Heart left ventricle (tissue), 16 donors: ENCODE measurements at places on chromosomes 5 and 9. TPM values are rescaled to one million over a fixed set of nuclear protein-coding genes. Genes with fewer than 3 reads are reported as not detected.

DNA sequence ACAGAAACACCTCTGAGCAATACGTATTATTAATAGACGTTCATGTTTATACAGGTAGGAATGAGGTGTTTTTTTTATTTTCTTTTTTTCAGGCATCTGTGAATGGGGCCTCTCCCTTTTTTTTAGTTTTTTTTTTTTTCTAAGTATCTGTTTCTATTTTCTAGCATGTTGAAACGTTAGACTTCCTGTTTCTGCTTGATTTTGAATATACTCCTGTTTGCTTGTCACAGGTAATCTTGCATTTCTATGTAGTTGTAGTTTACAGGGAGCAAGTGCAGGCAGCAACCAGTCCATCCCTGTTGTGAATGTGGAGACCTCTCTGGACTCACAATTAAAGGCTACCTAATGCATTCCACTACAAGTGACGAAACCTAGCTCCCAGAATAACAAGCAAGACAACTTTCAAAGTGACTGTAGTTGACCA is 22.8 kb upstream of the TNFAIP8 start:
- H3K4me3 ChIP-seq: peak overlapping the region; percentile 43
- no peaks in the 10 kb centered on the region for H3K36me3 ChIP-seq
- DNase-seq: no peak

- no peaks in the 10 kb centered on the region for H3K36me3 ChIP-seq
- H3K4me1 ChIP-seq: peaks cover 13% of the 10 kb centered on the region
Observed at GRCh38 chr5:123120197-123120596, 31.2 kb downstream of the PRDM6 start.

GRCh38 chr9:115232181-115232774 is 114.3 kb upstream of the TNC start:
- no peaks in the 10 kb centered on the region for H3K4me1 ChIP-seq
- H3K36me3 ChIP-seq: no peaks in the 10 kb centered on the region
- DNase-seq: no peak
- H3K4me3 ChIP-seq: no peak overlapping the region
- H3K27ac ChIP-seq: no peak overlapping the region
- H3K27me3 ChIP-seq: no peaks in the 10 kb centered on the region

- H3K27me3 ChIP-seq: no peaks in the 10 kb centered on the region
- H3K4me3 ChIP-seq: no peak overlapping the region
- no peak overlapping the region for H3K27ac ChIP-seq
- no peak for DNase-seq
- peaks cover 22% of the 10 kb centered on the region for H3K4me1 ChIP-seq
Observed at GRCh38 chr9:34249274-34249673, 70.4 kb downstream of the UBAP1 start.

GRCh38 chr9:16152276-16153101 is 599.6 kb downstream of the CCDC171 start:
- H3K36me3 ChIP-seq: no peaks in the 10 kb centered on the region
- DNase-seq: no peak
- no peak overlapping the region for H3K4me3 ChIP-seq
- no peaks in the 10 kb centered on the region for H3K27me3 ChIP-seq

GRCh38 chr9:100455470-100455869 is 17.5 kb upstream of the TMEFF1 start:
- no peak overlapping the region for H3K4me3 ChIP-seq
- H3K36me3 ChIP-seq: no peaks in the 10 kb centered on the region
- H3K4me1 ChIP-seq: peaks cover 5% of the 10 kb centered on the region
- DNase-seq: no peak
- H3K27me3 ChIP-seq: no peaks in the 10 kb centered on the region

DNA sequence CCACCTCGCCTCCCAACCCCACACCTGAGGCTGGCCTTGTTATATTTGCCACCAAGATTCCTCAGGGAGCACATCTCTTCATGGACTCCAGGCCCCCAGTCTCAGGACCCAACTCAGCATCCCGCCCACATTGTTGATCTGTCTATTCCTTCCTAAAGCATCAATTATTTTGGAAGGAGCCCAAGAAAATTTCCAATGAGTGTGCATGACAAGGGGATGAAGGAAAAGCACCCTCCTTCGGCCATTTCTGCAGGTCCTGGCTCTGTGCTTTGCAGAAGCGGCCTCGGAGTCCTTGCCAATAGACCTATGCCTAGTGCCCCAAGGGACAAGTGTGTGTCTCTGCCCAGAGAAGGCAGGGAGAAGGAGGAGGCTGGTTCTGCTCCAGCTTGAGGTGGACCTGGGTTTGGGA is 273.2 kb downstream of the GADD45G start:
- H3K4me3 ChIP-seq: no peak overlapping the region
- no peaks in the 10 kb centered on the region for H3K36me3 ChIP-seq
- H3K4me1 ChIP-seq: peaks cover 47% of the 10 kb centered on the region
- H3K27me3 ChIP-seq: no peaks in the 10 kb centered on the region
- DNase-seq: no peak

DNA sequence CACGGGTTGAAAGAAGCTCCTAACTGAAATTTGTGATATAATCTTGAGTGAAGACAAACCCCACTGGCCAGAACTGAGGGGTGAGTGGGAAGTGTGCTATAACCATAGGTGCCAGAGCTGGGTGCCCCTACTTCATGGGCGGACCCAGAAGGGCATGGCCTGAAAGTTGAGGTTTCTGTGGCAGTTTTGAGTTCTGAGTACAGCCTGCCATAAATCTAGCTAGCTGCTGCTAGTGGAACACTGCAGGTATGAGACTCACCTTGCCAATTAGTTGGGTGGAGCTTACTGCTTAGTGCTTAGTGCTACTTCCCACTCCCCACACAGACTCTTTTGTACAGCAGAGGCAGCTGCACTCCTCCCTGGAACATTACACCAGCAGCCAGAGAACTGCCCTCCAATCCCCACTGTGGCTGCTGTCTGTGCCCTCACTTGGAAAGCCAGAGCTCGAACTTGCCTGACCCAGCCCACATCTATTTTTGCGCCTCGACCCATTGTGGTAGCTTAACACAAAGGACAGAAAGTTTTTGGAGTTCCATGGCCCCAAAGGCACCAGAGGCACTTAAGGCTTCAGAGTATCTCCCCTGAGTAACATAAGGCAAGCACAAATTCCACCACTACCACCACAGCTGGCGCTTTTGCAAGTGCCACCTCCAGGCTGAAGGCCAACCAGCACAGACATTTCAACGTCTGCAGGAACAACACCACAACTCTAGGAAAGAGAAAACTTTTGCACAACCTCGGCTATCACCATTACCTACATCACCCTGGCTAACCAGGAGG is 27.1 kb upstream of the PTGER4 start:
- no peaks in the 10 kb centered on the region for H3K4me1 ChIP-seq
- no peaks in the 10 kb centered on the region for H3K36me3 ChIP-seq
- H3K27me3 ChIP-seq: no peaks in the 10 kb centered on the region
- no peak for DNase-seq
- H3K4me3 ChIP-seq: no peak overlapping the region

DNA sequence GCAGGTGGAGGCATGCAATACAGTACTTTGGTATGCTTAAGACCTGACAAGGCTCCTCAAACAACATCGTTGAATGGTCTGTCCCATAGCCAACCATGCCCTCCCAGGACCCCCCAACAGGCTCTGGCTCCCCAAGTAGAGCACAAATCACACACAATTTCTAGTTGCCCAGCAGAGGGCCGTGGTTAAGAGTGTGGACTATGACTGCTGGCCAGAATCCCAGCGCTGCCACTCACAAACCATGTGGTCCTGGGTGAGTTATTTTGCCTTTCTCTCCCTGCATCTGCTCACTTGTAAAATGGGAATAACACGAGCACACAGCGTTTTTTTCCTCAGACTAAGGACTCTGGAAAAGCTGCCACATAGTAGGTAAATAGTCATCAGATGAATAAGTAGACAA is 6.5 kb downstream of the CKMT2 start:
- peaks cover 10% of the 10 kb centered on the region for H3K36me3 ChIP-seq
- H3K27me3 ChIP-seq: no peaks in the 10 kb centered on the region
- H3K4me3 ChIP-seq: no peak overlapping the region

Gene APBA1
- 1.4 TPM for total RNA-seq

Gene TMEM8B
- total RNA-seq: 13.0 TPM

Gene CDO1
- total RNA-seq: 5.7 TPM
